Vein endothelial cell (primary cell): ENCODE measurements at places on chromosomes 6 and 20. TPM values are rescaled to one million over a fixed set of nuclear protein-coding genes. Genes with fewer than 3 reads are reported as not detected.

The ULBP3 gene
- total RNA-seq: 20.1 and 24.8 TPM in 2 replicates

The GGTLC1 gene
- total RNA-seq: not detected in 2 replicates

The GSTA2 gene
- not detected in 2 replicates for total RNA-seq

The NNAT gene
- 1.3 and 5.2 TPM in 2 replicates for total RNA-seq

The PRKN gene
- 0.76 and 1.6 TPM in 2 replicates for total RNA-seq

The BMP5 gene
- total RNA-seq: not detected in 2 replicates

The CCND3 gene
- total RNA-seq: 55.7 and 85.3 TPM in 2 replicates

The SLC52A3 gene
- total RNA-seq: under 0.01 and 0.10 TPM in 2 replicates

The L3MBTL1 gene
- total RNA-seq: 5.2 and 5.6 TPM in 2 replicates

The HLA-DRB5 gene
- 0.33 TPM in 1 of 2 replicates, not detected in the other for total RNA-seq

The HCRTR2 gene
- not detected in 2 replicates for total RNA-seq

The PAK5 gene
- not detected in 2 replicates for total RNA-seq

The THBS2 gene
- total RNA-seq: 1.1 and 2.0 TPM in 2 replicates

The BCAS1 gene
- not detected in 2 replicates for total RNA-seq

The EIF6 gene
- total RNA-seq: 140 and 151 TPM in 2 replicates

The CRIP3 gene
- not detected in 2 replicates for total RNA-seq

The SRC gene
- total RNA-seq: 19.6 and 20.6 TPM in 2 replicates

The FRMD1 gene
- total RNA-seq: not detected in 2 replicates

The LAMP5 gene
- 0.98 and 1.1 TPM in 2 replicates for total RNA-seq

The GTPBP2 gene
- 48.7 and 51.8 TPM in 2 replicates for total RNA-seq

The HTR1E gene
- total RNA-seq: not detected in 2 replicates

The NKAIN2 gene
- not detected in 2 replicates for total RNA-seq
